Esophagus mucosa (tissue), 1 donor: ENCODE measurements at places on chromosomes 12 and 14. TPM values are rescaled to one million over a fixed set of nuclear protein-coding genes. Genes with fewer than 3 reads are reported as not detected.

GDF11 gene
- total RNA-seq, result 1.2 TPM

AGAP2 gene
- total RNA-seq, result 0.64 TPM

FSCB gene
- total RNA-seq, result not detected

BEST3 gene
- total RNA-seq, result not detected

TMCC3 gene
- total RNA-seq, result 7.3 TPM

CISTR gene
- not detected for total RNA-seq

RPL36AL gene
- total RNA-seq, result 129 TPM

CLEC6A gene
- not detected for total RNA-seq

GALNT9 gene
- not detected for total RNA-seq

EML5 gene
- 1.4 TPM for total RNA-seq
